ENCODE measurements at places on chromosomes 3 and 15. TPM values are rescaled to one million over a fixed set of nuclear protein-coding genes. Genes with fewer than 3 reads are reported as not detected.

The SUMF1 gene
- total RNA-seq = 8.1 TPM

The GABPB1 gene
- 25.7 TPM for total RNA-seq

The CACNA2D2 gene
- total RNA-seq = 3.8 TPM

The GATA2 gene
- total RNA-seq = 0.17 TPM

The SH2D7 gene
- total RNA-seq = not detected

The OR5K2 gene
- total RNA-seq = not detected

The IMPG2 gene
- total RNA-seq = 0.45 TPM

The CPLX3 gene
- total RNA-seq = 0.16 TPM

The TMEM42 gene
- total RNA-seq = 6.8 TPM

The CDHR4 gene
- not detected for total RNA-seq

The DGKG gene
- total RNA-seq = not detected

The GXYLT2 gene
- 0.08 TPM for total RNA-seq

The GOLGA6A gene
- 0.16 TPM for total RNA-seq
